AG04450 (cell line): ENCODE measurements at places on chromosomes 3 and 15.

DNA sequence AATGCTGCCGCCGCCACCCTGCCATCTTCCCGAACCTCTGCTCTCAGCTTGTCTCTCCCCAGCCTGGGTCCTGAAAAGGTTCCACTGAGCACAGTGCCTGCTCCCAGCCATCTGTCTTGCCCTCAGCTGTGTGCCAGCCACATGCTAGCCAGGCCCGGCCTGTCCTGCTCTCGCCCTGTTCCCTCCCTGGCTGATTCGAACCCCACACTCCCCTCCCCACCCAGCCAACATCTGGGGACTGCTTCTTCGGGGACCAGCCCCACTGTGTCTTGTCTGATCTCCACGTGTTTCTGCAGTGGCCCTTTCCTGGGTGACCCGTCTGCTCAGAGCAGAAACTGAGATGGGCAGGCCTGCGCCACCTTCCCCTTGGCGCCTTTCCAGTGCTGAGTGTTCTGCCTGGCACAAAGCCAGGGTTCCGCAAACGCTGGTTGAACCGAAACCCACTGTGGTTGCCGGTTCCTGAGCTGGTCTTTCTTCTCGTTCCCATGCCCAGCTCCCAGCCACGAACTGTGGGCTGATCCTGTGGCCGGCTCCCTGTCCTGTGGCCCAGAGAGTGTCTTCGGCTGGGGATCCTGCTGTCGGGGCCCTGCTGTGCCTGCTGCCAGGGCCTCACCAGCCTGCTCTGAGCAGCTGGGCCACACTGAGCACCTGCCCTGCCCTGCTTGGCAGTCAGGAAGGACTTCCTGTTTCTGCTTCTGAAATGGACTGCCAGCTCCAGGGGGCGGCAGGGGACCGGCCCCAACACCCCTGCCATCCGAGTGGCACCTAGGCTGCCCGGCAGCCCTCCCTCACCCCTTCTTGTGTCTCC lies 62.7 kb upstream of the KLF13 start:
- no peak for DNase-seq

- DNase-seq = peak; percentile 26
Measured at GRCh38 chr15:76185716-76186115, 125.6 kb downstream of the ETFA start.

DNA sequence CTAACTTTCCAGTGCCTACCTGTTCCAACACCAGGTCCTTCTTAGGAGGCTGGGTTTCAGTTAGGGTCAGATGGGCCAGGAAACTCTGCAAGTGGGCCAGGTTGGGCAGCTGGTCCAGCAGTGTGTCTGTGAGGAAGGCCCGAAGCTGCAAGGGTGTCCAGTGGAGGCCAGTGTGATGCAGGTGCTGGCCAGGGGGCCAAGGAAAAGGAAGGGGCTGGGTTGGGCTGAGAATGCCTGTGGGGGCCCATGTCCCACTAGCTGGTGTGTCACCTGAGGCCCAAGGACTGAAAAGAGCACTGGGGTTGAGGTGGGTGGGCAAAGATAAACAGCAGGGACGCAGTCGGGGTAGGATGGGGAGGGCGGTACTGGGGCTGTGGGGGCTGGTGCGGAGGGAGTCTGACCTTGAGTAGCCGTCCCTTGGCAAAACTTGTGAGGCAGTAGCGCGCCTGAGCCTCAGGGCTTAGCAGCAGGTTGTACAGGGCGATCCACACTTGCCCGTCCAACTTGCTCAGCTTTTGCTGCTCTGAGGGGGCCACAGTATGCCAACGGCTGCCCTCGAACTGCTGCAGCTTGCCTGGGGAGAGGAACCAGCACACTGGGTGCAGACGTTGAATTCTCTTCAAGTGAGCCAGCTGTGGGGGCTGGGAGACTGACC lies 1.5 kb upstream of the RASSF1 start:
- DNase-seq = no peak

DNA sequence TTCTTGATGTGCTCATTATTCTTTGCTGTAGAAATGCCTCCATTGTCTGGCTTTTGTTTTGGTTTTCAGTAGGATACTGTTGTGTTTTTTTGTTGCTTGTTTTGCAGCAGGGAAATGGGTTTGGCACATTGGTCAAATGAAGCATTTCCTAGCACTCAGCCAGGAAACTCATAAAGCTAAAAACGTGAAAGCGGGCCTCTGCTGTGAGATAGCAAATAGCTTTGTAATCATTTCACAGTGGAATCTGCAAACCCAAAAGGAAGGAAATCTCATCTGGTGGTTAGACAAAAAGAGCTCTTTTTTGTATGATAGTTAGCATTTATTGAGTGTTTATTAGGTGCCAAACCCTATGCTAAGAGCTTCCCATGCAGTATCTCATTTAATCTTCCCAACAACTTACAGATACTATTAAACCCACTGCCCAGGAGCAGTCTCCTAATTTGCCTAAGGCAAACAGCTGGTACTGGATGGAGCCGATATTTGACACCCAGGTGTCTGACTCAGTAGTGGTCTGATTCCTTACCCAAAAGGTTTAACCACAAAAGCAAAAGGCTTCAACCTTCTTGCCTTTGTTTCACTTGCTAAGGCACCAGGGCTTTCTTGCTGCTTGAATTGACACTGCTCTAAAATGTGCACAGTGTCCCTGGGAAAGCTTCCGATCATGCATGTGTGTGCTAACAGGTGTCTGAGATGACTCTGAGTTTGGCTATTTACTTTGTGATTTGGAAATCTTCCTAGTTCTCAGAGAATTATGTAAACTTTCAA lies 527.9 kb upstream of the MDFIC2 start:
- DNase-seq = no peak

DNA sequence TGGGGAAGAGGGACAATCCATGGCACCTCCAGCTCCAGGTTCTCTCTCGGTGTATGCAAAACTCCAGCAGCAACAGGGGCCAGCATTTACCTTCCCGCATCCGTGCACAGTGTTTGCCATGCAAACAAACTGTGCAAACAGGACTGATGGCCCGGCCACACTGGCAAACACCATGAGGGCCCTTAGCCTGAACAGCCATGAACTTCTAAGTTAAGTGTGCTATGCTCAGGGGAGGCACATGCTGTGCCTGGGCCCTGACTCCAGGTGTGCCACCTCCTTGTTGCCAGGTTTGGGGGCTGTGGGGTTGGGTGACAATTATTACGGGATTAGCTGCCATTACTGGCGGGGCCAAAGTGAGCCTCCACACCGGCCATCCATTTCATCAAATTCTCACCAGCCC lies 57.5 kb downstream of the CACNA2D2 start:
- DNase-seq = no peak

GRCh38 chr15:59295261-59296001 lies 77.2 kb downstream of the MYO1E start:
- no peak for DNase-seq

GRCh38 chr3:30694668-30695067 lies 88.3 kb downstream of the TGFBR2 start:
- DNase-seq = no peak

- DNase-seq = no peak
Measured at GRCh38 chr3:63961891-63962290, 49.7 kb upstream of the SCAANT1 start.

DNA sequence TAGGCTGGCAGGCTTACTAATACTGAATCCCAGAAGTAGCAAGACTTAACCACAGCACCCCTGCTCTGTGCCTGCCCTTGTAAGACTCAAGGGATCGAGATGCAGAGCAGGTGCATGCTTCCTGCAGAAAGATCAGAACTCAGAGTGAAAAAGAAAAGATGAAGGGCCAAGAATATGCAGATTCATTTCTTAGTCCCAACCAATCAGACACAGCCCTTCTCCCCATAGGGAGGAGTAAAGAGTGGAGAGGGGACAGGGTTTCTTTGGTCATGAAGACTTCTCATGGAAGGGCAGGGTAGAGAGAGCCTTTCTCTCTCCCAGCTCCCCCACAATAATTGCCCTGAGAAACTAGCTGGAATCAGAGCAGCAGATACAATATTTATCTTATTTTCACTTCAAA lies 105.6 kb upstream of the MB21D2 start:
- DNase-seq = no peak

- DNase-seq = no peak
Measured at GRCh38 chr3:185423178-185423577, 60.2 kb downstream of the MAP3K13 start.

DNA sequence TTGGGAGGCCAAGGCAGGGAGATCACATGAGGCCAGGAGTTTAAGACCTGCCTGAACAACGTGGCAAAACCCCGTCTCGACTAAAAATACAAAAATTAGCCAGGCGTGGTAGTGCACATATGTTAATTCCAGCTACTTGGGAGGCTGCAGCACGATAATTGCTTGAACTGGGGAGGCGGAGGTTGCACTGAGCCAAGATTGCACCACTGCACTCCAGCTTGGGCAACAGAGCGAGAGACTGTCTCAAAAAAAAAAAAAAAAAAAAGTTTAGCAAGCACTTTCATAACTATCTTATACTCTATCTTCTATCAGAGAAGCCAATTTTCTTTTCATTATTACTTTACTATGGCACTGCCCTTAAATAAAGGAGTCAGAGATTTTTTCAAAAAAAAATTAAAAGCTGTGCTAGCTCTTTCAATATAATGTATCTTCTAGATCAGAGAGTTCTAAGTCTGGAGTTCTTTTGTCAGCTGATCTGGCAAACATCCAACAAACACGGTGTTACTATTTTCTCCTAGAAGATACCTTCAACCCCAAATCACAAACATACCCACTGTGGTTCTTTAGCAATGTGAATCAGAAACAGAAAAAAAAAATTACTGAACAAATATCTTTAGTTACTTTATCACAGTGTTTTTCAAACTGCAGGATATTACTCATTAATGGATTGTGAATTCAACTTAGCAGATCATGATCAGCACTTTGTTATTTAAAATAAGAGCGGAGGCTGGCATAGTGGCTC lies 3.0 kb downstream of the ZNF770 start:
- DNase-seq = no peak

GRCh38 chr3:128348075-128348474 lies 118.6 kb downstream of the DNAJB8 start:
- no peak for DNase-seq

DNA sequence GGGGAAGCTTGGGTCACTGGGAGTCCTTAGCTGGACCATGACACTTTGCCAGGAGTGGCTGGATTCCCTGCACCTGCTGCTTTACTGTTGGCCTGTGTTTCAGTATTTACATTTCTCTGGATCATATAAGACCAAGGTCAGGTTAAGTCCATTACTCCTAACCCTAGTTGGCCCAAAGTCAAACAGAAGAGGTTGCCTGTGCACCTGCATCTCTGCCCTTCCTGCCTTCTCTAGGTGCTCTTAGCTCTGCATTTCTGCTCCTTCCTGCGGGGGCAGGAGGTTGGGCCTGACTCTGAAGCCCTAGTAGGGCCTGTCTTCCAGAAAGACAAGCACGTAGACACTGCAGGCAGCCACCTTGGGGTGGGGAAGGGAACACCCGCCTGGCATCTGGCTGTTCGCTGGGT lies 124.3 kb downstream of the RPLP1 start:
- no peak for DNase-seq

GRCh38 chr3:127152684-127153505 lies 40.0 kb upstream of the PRR23E start:
- DNase-seq = no peak

DNA sequence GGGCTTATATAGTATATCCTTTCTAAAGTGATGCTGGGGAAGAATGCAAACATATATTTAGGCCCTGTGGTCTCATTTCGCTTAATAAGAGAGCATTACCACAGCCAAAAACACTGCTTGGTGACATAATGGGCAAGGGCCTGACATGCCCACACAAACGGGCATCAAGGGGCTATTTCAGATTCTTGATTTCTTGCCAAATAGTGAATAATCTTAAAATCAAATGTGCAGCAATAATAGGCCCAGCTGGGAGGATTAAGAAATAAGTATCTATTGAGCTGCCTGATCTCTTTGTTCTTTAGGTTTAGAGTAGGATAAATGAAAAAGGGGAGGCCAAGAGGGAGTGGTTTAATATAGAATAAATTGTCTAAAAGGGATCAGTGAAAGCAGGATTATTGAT lies 241.0 kb upstream of the GBE1 start:
- DNase-seq = no peak

- no peak for DNase-seq
Measured at GRCh38 chr15:49984436-49984835, 134.6 kb downstream of the ATP8B4 start.

- DNase-seq = no peak
Measured at GRCh38 chr3:132626955-132627354, 29.9 kb downstream of the ACKR4 start.

- DNase-seq = no peak
Measured at GRCh38 chr3:172137287-172138192, 98.2 kb downstream of the FNDC3B start.

DNA sequence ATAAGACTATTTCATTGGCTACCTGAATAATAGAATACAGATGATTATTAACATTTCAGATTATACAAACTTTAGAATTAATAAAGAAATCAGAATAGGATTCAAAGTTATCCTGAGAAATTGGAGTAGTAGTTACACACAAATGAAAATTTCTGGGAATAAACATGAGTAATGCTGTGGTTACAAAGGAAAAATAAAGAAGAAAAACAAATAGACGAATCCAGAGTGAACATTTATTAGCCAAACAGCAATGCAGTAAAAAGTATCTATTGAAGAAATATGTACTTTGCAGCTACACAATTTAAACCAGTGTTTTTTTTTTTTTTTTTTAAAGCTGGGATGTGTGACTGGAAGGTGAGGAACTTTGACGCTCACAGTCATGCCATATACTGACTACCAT lies 1159.2 kb downstream of the TUSC7 start:
- no peak for DNase-seq

DNA sequence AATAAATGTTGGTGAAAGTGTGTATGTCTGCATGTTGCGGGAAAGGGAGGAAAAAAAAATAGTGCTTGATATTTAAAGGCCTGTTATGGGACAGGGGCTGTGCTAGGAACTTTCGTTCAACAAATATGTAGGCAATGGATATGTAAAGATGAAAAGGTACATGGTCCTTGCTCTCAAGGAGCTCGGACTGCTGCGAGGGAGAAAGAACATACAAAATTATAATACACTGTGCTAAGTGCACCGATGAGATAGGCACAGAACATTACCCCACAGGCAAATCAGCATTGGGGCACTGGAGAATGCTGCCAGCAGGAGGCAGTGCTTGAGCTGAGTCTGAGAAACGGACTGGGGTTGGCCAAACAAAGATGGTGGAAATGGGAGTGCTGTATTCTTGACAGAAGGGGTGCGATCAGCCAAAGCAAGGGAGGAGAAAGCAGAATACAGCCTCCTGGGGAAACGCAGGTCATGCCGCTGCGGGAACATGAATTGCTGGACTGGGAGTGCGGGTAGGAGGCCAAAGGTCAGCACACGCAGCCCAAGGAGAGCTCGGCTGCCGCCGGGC lies 649 bp downstream of the C15orf40 start:
- DNase-seq = peak; percentile 51

GRCh38 chr15:75455424-75455981 lies 4.0 kb upstream of the SIN3A start:
- DNase-seq = peak; percentile 36

DNA sequence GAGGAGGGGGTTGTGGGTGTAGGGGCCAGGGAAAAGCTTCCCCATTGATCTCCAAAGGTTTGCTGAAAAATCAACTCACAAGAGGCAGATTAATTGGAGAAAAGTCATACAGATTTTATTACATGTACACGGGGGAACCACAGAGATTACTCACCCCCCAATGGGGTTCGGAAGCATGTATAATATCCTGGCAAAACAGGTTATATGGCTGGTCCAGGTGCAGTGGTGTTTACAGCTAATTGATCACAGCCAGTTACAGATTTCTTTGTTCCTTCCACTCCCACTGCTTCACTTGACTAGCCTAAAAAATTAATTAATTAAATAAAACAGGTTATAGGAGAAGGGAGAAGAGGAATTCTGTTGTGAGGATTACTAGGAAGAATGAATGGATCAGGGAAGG lies 22.4 kb downstream of the PRKCI start:
- DNase-seq = no peak

- no peak for DNase-seq
Measured at GRCh38 chr3:168116279-168116678, 20.6 kb upstream of the GOLIM4 start.
